ENCODE measurements at places on chromosomes 1 and 21.

GRCh38 chr1:89802841-89803240, 18.0 kb upstream of the LRRC8D start:
- DNase-seq = no peak

- no peak for DNase-seq
These were observed 47.3 kb upstream of the SSBP3 start for GRCh38 chr1:54453509-54453908.

DNA sequence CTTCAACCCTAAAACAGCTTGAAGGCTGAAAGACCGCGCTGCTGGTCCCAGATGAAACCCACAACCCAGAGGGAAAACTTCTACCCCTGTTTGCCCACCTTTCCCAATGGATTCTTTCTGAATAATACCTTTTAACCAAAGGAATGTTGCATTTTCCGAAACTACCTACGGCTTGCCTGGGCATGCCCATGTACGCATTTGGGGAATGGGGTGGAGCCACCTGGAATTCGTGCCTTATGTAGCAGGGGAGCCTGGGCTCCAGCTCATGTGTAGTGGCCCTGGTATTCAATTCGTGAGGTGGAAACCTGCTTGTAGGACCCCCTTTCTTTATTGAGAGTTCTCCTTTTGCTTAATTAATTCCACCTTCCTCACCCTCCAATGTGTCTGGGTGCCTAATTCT, 256.6 kb upstream of the RGS18 start:
- no peak for DNase-seq

- DNase-seq = no peak
These were observed 28.7 kb downstream of the STYXL2 start for GRCh38 chr1:167122568-167122967.

- no peak for DNase-seq
These were observed 19.5 kb downstream of the LRRC8C start for GRCh38 chr1:89652373-89652772.

All from left renal cortex interstitium (tissue), 4 donors.